Posterior cingulate gyrus (tissue), 11 donors: ENCODE measurements at places on chromosomes 7 and 10.

DNA sequence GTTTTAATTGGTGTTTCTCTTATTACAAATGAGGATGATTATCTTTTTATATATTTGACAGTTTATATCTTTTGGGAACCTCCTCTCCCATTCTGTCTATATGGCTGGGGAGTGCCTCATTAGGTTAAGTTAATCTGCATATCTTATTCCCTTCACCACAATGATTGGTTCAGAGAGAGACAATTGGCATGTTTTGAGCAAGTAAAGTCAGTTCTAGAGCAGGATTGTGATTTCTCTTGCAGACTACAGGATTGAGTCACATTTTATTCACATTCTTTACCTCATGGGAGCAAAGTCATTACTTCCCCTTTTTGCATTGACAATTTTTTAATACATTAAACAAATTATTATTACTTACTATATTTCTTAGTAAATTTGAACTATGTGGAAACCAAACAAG lies 345.6 kb downstream of the MDFIC start:
- no peak for DNase-seq

DNA sequence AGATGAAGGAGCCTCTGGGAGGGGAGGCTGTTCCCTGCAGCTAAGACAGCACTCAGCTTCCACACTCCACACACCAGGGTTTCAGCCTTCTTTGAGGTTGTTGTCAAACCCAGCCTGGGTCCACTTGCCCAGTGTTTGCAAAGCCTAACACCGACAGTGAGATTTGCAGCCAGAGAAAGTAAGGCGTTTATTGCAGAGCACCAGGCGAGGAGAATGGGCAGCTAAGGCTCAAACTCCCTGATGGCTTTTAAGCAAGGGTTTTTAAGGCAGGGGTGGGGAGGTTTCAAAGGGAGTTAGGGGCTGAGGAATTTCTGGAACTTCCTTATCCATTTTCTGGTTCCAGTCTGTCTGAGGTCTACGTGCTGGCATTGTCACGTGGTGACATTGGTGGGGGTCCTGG lies 4.7 kb upstream of the ZNF775 start:
- DNase-seq = no peak

- no peak for DNase-seq
These were observed 42.5 kb upstream of the PHF14 start for GRCh38 chr7:10931161-10931560.

DNA sequence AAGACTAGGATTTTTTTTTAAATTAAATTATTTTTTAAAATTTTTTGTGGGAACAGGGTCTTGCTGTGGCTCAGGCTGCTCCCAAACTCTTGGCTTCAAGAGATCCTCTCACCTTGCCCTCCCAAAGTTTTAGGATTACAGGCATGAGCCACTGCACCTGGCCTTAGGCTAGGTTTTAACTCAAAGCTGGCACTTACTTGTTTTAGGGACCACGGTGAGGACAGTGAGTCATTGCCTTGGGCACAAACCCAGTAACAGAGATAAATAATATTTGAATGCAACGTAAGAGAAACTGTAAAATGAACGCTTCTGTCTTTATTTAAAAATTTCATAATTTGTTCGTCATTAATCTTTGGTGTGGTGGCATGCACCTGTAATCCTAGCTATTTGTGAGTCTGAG lies 96.6 kb downstream of the GATA3 start:
- DNase-seq = no peak

DNA sequence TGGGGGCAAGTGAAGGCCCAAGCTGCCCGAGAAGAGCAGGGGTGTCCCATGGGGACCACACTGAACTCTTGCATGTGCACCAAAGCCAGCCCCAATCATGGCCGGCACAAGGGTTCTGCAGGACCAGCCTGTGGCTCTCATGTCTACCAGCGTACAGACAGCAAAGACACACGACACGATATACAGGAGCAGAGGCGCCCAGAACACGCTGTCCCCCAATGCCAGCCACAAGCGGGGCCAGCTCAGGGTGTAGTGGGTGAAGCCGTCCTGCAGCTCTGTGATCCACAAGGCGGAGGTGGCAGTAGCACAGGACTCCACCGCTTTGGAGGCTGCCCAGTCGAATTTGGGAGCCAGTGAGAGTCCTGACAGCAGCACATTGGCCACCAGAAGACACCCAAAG lies 108.9 kb upstream of the PDSS1 start:
- DNase-seq = no peak

DNA sequence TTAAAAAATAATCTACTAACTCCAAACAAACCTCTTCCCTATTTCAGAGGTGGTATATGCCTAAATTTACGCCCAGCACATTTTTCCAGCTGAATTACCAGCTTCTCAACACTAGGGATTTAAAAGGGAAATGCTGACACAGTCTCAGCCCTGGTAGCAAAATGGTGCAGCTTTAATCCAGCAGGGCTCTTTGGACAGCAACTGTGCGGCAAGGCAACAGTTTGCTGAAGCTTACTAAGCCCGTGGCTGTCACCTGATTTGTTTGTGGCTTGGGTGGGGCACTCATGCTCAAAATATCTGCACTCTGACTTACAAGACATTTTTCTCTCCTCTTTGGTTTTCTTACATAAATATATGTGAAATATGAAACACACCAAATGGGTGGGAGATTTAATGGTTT lies 206.7 kb downstream of the POU6F2 start:
- no peak for DNase-seq

DNA sequence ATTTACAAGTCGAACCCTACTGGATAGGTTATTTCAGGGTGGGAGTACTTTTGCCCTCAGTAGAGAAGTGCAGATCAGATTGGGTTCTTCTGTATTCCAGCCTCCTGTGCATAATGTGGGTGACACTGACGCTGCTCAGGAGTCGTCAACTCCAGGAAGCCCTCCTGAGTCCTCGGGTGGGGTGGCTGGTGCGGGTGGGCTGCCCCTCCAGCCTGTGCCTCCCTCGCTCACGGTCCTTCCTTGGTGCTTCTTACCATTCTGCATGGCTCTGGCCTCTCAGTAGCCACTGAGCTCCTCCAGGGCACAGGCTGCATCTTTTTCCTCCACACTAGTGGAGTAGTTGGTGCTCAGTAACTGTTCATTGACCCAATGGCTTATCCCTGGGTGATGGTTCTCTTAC lies 4.3 kb downstream of the CDH23 start:
- no peak for DNase-seq

DNA sequence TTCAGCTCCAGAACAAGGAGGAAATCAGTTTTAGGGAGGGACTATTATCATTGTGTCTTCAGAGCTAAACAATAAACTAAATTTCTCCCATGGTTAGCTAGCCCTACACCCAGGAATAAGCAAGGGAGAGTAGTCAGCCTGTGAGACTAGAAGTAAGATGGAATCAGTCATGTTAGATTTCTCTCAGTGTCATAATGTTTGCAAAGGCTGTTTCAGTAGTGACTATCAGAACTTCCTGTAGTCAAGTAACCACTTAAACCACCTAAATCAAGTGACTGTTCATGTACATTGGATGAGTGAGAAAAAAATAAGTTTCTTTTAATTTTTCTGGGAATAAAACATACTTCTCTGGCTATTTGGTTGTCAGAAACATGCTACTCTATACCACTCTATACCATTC lies 121.6 kb downstream of the KCND2 start:
- DNase-seq = no peak

DNA sequence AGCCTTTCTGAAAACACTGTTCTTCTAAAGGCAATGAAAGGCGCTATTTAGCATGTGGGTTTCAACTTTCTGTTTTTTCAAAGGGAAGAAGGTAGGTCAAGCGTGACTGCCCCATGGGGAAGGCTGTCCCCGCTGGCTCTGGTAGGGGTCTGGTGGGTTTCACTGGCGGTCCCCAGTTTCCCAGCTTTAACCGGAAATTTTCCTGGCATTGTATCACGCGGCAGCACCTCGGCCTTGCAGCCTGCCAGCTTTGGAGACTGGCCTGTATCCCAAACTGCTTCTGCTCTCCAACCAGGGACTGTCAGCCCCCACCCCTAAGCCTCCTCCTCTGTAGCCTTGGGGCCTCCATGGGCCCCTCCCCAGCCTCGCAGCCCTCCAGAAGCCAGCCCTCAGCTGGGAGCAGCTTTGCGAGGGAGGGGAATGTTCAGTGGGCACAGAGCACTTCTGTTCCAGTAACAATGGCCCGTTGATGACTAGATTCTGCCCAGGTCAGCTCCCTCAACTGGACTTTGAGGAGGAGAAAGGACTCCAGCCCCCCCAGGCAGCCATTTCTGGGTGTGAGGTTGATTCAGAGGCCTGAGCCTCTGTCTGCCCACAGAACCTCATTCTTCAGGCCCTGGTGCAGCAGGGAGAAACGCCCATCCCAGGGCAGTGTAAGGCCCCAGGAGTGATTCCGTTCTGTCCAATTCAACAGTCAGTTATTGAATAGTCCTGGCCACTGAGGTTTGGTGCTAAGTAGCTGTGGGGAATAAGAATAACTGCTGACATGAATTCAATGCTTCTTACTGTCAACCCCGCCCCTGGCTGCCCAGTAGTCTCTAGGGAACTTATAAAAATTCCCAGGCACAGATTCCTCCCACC lies 17.1 kb downstream of the CHST3 start:
- peak; percentile 95 for DNase-seq

DNA sequence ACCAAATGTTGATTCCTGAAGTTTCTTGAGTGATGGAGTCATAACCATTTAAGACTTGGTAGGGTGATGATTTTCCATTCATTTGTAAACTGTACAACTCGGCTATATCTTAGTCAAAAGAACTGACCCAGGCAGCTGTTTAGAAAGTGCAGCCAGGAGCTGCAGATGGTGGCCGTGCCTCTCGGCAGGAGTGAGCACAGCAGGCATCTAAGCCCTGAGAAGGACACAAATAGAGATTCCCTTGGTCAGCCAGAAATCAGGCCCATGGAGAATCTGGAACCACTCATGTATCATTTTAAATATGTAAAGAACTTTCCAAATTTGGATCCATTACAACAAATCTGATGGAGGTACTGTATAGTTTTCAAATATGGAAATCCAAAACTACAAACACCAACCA lies 177.0 kb upstream of the AKR1E2 start:
- DNase-seq = no peak

DNA sequence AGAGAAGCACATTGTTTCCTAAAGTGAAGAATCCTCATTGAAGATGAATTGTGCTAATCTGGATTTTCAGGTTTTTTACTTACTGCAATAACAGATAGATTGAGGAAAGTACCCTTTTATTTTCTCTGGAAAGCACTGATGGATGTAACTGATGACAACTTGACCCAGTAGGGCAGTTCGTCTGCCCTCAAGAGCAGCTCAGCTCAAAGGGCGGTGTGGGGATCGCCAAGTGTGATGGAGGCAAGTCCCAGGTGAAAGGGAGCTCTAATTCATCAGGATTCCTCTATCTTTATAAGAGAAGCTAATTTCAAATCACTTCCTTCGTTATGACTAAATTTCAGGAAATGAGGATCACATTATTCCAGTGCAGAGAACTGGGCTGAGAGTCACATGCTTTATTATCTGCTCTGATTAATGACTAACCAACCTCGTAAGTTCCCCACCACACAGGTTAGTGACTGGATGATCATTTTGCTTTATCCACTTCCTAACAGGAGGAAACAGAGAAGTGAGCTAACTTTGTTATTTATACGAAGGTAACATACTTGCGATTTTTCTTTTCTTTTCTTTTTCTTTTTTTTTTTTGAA lies 98.8 kb downstream of the PFKFB3 start:
- DNase-seq = no peak

DNA sequence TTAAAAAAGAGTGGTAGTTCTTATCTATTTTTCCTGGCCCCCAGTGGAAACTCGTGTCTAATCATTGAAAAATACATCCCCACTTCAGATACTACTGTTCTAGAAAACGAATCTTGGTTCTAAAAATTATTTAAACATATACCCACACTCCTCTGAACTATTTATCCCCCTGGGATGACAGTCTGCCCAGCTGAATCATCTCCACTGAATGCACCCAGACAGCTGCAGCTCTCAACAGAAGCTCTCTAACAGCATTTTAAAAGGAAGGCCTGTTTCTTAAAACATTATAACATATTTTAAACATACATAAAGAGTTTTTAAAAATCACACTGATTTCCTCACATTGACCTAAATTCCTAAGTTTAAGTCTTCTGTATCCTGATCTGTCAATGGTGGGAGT lies 544.6 kb upstream of the PHF14 start:
- DNase-seq = no peak

- DNase-seq = no peak
These were observed 57.3 kb upstream of the CCDC71L start for GRCh38 chr7:106717955-106718871.

- no peak for DNase-seq
These were observed 109.0 kb upstream of the PRKCQ start for GRCh38 chr10:6689036-6689435.

DNA sequence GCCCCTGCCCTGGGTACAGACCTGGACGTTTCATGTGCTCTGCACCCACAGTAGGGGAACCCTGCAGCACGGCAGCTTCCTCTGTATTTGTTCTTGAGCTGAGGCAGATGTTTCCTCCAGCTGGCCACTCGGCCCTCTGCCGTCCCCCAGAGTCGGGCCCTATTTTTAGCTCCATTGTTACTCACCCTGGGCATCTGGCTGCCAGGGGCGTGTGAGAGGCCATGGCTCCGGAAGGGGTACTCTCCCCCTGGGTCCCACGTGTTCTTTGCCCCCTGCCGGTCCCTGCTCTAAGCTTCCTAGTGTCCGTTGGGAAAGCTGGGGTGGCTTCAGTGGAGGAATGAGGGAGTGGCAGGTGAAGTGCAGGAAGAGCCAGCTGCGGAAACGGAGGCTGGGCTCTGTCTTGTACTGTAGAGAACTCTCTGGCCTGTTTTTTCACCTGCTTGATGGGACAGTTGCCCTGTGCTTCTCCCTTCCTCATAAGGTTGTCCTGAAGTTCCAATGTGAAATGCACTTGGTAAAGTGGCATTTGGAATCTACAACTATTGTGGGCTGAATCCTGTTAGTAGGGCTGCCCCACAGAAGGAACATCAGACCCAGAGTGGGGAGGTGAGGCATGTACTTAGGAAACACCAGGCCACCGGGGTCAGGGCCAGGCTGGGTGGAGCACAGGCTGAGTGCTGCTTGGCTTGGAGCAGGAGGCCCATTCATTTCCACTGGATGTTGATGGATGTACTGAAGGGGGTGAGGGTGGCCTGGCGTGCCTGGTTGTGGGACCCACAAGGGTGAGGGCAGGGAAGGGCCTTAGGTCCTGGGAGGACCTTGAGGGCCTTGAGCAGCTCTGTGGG lies 30.6 kb downstream of the PALD1 start:
- DNase-seq = no peak
